ENCODE measurements at places on chromosomes 6 and 20.

- DNase-seq, result no peak
These were observed 30.2 kb downstream of the PRR18 start for GRCh38 chr6:166277892-166278578.

- DNase-seq, result no peak
These were observed 23.2 kb downstream of the UBE2V1 start for GRCh38 chr20:50089787-50090177.

GRCh38 chr20:7123457-7123856, 356.0 kb downstream of the BMP2 start:
- no peak for DNase-seq

DNA sequence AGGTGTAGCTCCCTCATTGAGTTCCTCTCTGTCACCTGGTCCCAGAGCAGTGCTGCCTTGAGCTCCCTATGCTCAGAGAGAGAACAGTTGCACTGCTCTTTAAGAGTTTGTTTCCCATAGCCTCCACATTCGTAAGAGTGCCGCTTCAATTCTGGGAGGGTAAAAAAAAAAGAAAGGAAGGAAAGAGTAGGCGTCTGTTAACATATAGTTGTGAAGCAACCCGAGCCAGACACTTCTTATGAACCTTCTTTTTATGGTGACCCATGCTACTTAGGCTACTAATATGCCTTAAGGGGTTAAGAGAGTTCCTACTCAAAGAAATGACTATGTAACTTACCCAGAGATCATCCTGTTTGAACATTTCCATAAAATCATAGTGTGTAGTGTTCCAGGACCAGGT, 4.3 kb upstream of the ARG1 start:
- DNase-seq, result no peak

GRCh38 chr6:4358414-4359107, 223.2 kb upstream of the ECI2 start:
- DNase-seq, result no peak

DNA sequence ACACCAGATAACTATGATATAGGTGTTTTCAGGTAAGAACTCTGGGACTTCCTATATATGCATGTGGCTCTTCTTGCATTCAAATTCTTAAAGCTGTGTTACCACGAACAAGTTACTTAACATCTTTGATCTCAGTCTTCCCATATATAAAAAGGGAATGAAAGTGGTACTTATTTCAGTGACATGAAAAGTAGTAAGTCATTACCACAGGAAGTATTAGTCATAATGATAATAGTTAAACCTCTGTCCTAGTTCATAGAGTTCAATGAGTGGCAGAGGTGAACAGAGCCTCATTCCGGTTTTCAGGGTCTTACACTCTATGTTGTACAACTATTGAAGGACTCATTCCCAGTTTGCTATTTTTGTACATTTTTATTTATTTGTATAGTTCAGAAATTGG, 237.0 kb downstream of the NKAIN2 start:
- DNase-seq, result no peak

GRCh38 chr6:102986086-102986485, 1592.6 kb downstream of the GRIK2 start:
- DNase-seq, result no peak

DNA sequence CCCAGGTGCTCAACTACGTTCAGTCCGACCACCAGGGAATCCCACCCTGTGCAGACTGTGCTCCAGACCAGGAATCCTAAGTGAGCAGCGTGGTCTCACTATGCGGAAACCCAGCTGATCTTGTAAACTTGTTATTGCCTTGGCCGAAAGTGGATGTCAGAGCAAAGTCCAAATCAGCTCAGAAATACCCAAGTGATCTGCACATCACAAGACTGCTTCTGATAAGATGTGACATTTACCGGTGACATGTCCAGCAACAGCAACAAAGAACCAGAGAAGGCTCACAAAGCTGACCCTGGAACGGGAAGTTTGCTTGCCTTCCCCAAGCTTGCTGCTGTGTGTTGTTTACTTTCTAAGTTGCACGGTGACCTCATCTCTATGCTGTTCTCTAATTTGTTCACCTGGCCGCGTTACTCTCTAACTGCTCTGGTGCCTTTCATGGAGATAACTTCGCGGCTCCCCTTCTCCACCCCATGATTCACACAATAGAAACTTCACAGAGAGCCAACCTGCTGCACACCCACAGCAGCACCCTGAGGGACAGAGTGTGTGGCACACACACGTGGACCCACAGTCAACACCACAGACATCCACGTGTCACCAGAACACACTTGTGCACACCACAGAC, 1.7 kb downstream of the BNIP5 start:
- no peak for DNase-seq

DNA sequence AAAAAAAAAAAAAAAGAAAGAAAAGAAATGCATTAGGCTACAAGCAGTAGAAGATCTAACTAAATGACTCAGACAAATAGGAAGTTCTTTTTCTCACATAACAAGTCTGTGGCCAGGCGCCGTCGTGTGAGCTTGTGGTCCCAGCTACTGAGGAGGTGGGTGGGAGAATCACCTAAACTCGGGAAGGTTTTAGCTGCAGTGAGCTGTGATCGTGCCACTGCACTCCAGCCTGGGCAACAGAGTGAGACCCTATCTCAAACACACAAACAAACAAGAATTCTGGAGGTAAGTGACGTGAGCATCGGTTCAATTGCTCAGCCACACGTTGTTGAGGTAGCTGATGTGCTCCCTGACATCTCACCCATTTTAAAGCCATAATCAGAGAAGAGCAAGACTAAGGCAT, 37.9 kb upstream of the SLC23A2 start:
- no peak for DNase-seq

GRCh38 chr20:21105429-21106170, 558 bp downstream of the LINC00237 start:
- DNase-seq, result no peak
